ENCODE measurements at places on chromosomes 5 and 9.

- no peak for DNase-seq
These were observed 188.3 kb upstream of the MEF2C start for GRCh38 chr5:89071101-89071940.

DNA sequence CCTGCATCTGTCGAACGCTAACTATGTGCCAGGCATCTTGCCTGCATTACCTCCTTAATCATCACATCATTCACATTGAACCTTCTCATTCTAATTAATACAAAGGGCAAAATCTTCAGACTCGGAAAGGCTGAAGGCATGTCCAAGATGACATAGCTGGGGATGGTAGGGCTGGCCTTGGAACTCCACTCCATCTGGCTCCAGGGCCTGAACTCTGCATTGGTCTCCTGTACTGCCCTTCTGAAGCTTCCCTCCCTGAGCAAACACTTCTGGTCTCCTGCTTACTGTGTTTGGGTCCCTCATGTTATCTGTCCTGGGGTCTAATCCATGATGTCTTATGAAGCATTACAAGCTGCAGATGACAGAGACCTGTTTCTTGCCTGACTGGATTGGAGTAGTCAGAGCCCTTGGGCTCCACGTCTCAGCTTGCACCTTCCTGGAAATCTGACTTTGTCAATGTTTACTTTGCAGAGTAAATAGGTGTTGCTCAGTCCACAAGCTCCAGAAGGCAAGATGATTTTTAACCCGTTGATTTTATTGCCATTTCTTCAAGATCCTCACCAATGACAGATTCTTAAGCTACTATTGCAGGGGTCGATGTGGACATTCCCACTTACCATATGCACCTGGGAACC is 106.1 kb downstream of the GALNT10 start:
- DNase-seq: no peak

DNA sequence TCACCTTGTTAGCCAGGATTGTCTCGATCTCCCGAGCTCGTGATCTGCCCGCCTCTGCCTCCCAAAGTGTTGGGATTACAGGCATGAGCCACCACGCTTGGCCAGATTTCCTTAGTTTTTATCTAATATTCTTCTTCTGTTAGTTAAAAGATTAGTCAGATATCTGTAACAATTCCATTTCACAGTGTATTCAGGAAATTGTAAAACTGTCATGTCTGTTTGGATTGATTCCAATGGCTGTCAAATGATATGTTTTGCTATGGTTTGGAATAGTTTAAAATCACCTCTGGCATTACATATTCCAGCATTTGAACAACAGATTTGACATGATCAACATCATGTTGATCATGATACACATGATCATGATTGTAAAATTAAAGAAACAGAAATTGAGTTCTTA is 193.6 kb upstream of the DAB2 start:
- no peak for DNase-seq

DNA sequence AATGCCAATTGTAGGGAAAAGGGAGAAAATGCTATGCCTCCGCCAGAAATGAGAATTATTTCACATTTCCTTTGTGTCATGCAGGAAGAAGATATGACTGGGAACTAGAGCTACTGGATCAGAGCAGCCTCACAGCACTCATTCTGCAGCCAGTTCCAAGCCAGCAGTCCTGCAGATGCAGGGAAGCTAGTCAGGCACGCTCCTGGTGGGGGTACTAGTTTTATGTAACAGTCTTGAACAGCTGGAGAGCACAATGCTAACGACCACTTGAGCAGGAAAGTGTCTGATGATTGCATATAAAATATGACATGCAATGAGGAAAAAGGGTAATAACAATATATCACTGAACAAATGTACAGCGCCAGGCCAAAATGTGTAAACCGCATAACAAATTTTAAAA is 21.7 kb downstream of the CDH10 start:
- DNase-seq: no peak

DNA sequence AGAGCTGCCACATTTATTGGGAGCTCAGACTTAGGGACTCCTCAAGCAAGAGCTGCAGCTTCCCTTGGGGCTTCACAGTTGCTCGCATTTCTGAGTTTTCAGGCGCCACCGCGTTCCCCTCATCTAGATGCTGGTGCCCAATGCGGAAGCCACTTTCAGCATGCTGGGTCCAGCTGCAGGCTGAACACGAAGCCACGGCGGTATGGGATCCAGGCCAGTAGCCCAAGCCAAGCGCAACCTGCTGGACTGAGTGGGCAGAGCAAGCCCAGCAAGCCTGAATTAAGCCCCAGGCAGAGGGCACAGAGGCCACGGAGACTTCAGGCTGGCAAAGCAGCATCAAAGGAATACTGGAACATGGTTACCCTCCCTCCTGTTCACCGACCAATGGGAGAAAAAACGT is 391.5 kb downstream of the HTR1A start:
- no peak for DNase-seq

Measured in stimulated activated CD8-positive, alpha-beta memory T cell treated with anti-CD3 and anti-CD28 coated beads, Interleukin-7, amount 100 ng/mL, for 1 hour (primary cell).